ENCODE measurements at places on chromosomes 2 and 18.

GRCh38 chr18:21115519-21116411, 4.2 kb upstream of the ROCK1 start:
- DNase-seq, result no peak

DNA sequence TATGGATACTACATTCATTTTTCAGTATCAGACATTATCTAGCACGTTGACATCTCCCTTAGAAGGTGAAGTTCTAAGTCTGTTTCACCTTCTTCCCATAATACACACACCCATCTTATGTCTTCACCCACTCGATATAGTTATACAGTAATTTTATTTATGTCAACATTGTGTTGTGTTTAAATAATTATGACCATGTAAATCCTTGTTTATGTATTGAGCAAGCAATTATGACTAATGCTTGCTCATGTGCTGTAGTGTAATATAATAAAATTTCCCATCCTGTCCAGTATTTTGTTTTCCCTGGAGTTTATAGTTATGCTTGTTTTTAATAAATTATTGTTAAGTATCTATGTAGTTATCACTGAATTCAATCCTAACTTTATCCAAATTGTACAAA, 163.2 kb downstream of the MTX2 start:
- DNase-seq, result no peak

DNA sequence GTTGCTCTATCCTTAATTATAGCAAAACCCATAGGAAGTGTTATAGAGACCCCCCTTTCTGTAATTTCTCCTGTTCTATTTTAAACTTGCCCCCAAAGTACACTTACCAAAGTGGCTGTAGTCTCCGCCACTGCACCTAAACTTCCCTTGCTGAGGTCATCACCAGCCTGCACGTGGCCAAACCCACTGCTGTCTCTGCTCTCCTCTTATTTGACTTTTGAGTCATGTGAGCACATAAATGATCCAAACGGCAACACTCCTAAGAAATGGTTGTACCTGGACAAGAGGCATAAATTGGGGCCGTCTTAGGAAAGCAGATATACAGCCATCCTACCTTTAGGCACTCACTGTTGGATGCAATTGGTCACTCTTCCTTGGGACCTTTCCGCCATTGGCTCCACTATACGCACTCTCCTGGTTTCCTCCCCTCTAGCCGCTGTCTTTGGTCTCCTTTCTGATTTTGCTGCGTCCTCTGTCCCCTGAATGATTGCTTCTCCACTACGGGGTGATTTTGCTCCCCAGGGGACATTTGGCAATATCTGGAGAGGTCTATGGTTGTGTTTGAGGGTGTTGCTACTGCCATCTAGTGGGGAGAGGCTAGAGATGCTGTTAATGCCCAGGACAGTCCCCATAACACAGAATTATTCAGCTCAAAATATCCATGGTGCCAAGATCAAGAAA, 19.2 kb upstream of the IL36G start:
- no peak for DNase-seq

- no peak for DNase-seq
Measured at GRCh38 chr2:151947813-151948165, 119.6 kb upstream of the ARL5A start.

GRCh38 chr2:197442857-197443256, 8.0 kb upstream of the SF3B1 start:
- DNase-seq, result no peak

DNA sequence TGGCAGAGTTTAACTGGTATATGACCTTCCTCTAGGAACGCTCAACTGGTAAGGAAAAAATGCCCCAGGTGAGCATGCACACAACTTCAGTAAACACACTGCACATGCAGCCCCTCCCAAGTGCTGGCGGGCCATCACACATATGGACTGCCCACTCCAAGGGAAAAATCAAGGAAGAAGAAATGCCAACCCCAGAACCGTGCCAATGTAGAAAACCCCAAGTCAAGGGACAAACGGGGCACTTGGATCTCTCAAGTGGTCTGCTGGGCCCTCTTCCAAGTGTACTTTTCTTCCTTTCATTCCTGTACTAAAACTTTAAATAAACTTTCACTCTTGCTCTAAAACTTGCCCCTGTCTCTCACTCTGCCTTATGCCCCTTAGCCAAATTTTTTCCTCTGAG, 76.4 kb upstream of the ACVR1 start:
- no peak for DNase-seq

DNA sequence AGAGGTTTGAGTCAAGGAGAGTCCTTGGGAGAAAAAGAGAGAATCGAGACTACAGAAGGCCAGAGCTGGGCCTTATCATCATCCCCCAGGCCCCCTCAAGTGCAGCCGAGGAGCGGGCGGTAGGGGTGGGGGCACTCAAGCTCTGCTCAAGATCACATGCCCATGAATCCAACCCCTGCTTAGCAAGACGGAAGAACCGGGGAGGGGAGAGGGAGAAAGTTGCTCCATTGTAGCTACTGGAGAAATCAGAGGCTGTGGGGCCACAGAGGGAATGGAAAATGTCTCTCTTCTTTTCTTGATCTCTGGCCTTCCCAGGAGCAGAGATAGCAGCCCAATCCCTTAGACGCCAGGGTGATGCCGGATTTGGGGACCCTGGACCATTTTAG, 14.6 kb downstream of the SLC4A3 start:
- no peak for DNase-seq

GRCh38 chr2:455015-455705, 167.3 kb upstream of the ALKAL2 start:
- DNase-seq, result no peak

DNA sequence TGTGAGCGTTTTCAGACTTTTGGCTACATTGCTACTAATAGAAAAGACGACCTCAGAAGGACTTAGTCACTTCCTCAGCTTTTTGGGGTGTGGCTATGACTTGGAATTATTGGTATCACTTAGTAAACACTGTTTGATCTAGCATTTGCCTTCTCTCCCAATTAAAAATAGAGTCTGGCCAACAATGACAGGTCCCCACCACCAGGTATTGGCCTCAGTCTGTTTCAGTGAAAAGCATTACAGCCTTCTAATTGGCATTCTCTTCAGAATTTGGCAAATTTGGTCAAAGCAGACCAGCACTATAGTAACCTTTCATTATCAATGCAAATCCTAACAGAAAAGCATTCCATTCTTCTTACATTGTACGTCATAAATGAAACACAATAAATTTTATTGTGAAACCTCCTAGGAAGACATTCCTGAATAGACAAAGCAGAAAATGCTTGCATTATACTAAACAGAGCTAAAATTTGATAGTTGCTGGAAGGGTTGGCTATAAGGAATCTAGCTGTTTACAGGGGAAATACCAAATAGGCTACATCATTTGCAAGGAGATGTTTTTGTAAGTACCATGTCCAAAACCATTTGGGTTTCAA, 613.9 kb downstream of the IRS1 start:
- no peak for DNase-seq

- DNase-seq, result no peak
Measured at GRCh38 chr2:238754259-238754658, 93.6 kb upstream of the TWIST2 start.

- DNase-seq, result no peak
Measured at GRCh38 chr2:140242889-140243288, 1462.7 kb upstream of the NXPH2 start.

DNA sequence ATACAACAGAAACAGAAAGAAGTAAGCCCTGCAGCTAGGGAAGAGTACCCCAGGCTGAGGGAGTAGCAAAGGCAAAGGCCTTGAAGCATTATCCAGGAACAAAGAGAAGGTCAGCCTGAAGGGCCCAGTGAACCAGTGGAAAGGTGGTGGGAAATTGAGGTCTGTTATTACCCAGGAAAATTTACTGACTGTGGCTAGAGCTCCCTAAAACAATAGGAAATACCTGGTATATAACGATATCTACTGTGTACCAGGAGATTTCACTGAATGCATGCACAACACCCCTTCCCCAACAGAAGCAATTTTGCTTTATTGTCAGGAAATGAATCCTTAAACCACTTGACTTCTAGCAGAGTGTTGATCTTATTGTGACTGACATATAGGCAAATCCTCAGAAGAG, 365.3 kb downstream of the ERBB4 start:
- DNase-seq, result no peak

DNA sequence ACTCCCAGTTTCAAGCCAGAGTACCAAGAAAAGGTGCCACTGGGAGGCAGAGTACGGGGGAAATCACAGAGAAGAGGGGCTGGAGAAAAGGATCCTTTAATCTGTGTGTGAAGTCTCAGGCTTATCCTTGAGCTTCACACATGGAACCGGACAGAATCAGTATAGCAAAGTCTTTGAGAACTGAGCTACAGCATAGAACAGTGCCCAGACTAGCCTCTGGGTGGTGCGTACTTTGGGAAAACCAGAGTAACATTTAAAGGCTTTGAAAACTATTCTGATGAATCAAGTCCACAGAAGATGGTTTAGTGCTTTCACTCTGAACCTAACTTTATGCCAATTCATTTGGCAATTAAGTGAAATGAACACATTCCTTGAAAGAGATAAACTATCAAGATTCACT, 83.1 kb downstream of the BABAM2 start:
- DNase-seq, result no peak

DNA sequence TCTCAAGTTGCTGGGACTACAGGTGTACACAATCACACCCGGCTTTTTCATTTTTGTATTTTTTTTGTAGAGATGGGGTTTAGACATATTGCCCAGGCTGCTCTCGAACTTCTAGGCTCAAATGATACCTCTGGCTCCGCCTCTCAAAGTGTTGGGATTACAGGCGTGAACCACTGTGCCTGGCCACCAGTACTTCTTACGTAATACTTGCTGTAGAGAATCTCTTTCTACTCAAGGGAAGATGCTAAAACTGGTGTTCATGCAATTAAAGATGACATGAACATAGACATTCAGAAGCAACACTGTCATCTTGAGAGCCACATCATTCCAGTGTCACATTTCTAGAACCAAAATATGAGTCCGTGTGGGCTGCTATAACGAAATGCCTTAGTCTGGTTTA, 53.7 kb upstream of the FRZB start:
- no peak for DNase-seq

- no peak for DNase-seq
Measured at GRCh38 chr2:135585586-135585985, 54.3 kb downstream of the R3HDM1 start.

- peak; percentile 11 for DNase-seq
Measured at GRCh38 chr2:118013221-118013723, 598 bp downstream of the CCDC93 start.

- no peak for DNase-seq
Measured at GRCh38 chr2:120578576-120579352, 156.9 kb upstream of the GLI2 start.

DNA sequence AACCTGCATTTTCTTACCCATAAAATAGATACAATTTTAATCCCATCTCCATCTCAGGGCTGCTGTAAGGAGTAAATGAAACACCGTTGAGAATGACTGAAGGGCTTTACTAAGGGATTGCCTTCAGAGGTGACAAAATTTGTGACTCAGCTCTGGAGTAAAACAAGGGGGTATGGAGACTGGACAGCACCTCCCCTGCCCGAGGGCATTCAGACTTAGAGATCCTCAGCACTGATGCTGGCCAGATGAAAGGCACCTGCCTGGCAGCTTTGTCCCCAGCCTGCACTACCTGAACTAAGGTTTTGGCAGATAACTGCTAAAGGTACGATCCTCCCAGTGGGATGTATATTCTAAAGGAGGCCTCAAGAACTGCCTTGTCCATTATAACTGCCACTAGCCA, 105.9 kb upstream of the STPG4 start:
- DNase-seq, result no peak

- no peak for DNase-seq
Measured at GRCh38 chr2:233409286-233409991, 55.1 kb downstream of the DGKD start.

DNA sequence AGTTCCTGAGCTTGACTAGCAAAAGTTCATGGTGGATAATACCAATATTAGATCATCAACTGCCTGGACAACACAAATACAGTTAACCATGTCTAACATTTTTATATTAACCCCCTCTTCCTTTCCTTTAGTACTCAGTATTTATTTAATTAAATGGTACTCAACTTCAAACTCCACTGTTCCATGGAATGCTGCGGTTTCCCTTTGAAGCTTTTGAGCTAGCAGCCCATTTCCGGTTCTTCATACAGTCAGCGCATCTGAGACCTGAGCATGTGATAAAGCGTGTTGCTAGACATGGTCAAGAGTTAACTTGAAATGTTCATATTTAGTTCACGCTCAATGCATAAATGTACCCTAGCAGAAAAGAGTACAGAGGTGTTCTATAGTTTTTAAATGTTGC, 278.4 kb downstream of the ALPK2 start:
- no peak for DNase-seq

GRCh38 chr2:168849610-168850009, 40.6 kb downstream of the SPC25 start:
- no peak for DNase-seq

- DNase-seq, result no peak
Measured at GRCh38 chr2:27627963-27628766, 647 bp downstream of the CCDC121 start.

DNA sequence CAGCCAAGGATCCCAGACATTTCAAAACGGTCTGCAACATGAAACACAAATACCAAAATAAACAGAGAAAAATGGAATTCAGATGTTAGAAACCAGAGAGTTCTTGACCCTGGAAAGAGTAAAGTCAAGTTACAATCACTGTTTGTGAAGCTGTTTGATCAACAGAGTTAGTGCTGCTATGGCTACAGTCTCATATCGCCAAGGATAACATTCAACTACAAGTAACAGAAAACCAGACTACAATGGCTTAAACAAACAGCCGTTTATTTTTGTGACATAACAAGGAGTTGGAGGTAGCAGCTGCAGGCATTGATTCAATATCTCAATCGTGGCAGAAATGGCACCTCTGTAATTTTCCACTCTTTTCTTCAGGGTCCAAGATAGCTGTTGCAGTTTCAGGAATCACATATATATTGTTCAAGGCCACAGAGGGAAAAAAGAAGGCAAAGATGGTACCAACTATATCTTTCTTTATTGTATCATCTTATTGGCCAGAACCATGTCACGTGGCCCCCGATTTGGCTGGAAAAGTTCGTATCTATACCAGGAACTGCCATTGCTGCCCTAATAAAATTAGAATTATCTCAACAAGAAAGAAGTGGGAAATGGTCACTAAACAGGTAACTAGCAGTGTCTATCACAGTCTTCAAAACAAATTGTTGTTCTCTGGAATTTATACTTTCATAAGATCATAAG, 17.7 kb upstream of the HNRNPLL start:
- DNase-seq, result no peak

DNA sequence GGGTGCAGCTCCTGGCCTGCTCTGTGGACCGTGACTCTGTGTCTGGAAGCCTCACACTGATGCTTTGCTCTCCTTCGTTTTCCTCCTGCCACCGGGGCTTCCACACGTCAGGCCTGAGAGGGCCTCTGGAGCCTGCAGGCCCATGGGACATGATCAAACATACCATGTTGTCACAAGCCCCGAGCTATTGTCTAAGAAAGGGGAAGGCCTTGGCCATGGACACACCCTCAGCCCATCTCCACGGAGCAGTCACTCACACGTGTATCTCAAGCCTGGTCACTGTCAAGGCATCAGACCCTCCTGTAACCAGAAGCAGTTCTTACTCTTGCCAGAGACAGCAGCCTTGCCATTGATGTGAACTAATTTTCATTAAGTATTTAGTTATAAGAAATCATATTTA, 814.1 kb upstream of the SALL3 start:
- no peak for DNase-seq

DNA sequence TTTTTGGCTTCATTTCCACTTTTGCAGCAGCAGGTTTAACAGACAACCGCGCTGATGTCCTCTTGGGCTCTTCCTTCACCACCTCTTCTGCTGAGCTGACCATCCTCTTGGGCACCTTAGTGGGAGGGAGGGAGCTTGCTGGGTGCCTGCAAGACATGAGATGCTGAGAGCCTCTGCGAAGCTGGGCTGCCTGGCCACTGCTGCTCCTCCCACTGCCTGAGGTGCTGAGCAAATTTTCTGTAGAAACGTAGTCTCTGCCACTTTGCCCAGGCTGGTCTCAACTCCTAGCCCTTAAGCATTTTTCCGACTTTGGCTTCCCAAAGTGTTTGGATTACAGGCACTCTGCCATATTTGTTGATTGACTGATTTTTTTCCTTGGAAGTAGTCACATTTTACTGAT, 422.2 kb upstream of the MC4R start:
- DNase-seq, result no peak

All from stimulated activated CD4-positive, alpha-beta T cell treated with anti-CD3 and anti-CD28 coated beads, Interleukin-15, amount 100 ng/mL, for 1 hour (primary cell).